Thoracic aorta (tissue), 2 donors: ENCODE measurements at places on chromosomes 7 and 10.

GRCh38 chr7:94228678-94229077, 166.0 kb upstream of the COL1A2 start:
- no peak for DNase-seq

- no peak for DNase-seq
These were observed 67.9 kb upstream of the ANTXRL start for GRCh38 chr10:46218921-46219320.

GRCh38 chr10:119826771-119827170, 45.9 kb downstream of the MCMBP start:
- DNase-seq = no peak

DNA sequence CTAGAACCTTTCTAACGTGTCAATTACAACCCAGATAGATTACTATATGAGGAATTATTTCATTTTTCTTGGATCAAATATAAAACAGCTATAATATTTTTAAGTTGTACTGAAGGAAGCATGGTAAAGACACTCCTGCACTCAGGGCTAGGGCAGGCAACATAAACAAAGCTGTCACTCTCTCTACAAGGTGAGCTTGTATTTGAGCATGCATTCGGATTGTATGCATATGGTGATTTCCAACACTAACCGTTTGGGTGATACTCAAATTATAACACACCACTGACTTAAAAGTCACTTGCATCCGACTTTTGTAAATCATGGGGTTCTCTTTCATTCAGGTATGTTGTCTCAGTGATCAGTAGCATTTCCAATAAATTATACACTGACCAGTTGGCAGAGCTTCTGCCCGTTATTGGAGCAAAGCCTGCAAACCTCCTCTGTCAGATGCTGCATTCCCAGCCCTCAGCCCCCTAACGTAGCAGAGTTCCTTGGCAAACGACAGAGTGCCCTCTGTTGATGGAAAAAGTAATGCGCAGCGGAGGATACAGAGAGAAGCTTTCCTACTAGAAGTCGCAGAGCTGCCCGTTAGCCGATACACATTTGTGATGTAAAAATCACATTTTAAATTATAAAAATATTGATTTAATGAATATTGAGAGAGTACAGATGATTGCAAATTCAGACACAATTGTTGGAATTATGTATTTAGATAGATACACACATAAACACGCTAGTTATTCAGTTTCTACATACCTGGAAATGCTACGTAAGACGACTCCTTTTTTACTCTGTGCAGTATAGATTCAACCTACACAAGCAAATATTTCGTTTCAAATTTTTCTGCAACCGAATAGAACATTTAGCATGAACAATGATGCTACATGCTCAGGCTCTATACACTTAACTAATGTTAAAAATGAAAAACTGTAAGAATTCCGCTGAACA, 173.9 kb upstream of the SP4 start:
- no peak for DNase-seq

- no peak for DNase-seq
These were observed 842 bp downstream of the KBTBD2 start for GRCh38 chr7:32890793-32891042.
